ENCODE measurements at places on chromosomes 2 and 18.

DNA sequence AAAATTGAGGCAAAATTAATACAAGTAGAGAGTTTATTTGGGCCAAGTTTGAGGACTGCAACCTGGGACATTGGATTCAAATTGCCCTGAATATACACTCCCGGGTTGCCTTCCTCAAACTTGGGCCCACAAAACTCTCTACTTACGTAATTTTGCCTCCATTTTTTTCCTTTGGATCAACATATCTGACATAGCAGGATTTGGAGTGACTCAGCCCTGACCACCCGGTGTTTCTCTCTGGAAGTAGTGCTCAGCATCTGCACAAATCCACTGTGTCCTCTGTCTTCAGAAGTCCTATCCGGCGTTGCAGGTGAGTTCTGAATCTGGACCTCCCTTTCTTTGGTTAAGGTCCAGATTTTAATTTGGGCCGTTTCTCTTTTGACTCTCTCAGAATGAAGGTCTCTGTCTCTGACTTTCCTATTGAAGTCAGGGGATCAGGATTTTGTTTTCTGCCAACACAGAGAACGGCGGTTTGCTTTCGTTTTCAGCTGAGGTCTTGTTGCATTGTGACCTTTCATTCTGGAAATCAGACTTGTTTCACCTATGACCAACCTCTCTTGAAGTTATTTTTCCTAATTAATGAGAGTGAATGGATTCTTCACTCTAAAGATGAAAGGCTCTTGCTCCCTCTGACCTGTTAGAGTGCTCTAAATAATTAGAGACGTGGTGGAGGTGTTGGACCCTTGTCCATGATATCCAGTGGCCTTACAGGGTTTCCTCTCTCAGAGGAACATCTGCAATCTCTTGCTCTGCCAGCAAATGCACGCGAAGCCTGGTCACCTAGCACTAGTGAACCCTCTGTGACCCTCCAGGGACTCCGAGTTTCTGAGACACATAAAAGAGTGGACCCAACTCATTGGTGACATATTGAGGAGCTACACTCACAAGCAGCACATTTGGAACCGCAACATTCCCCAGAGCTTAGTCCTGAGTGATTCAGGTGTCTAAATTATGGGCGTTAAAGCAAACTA lies 13.6 kb downstream of the TCF23 start:
- DNase-seq: no peak

DNA sequence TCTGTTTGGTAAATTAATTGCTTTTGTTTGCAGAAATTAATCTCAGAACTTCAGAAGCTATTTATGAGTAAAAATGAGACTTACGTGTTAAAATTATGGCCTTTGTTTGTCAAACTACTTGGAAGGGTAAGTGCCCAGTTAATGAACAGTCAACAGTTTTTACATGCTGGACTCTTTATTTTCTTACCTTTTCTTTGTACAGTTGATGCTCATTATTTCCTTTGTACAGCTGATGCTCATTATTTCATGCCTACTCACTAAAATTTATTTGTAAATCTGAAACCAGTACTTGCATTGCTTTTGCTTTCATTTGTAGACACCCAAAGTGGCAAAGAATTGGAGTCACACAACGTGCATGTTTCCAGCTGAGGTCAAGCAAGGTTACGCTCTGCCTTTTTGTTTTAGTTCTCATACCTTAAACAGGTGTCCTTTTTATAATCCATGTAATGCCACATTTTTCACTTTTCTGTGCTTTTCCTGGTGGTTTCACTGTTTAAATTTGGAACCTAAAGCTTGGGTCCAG lies 13.3 kb downstream of the RIF1 start:
- no peak for DNase-seq

GRCh38 chr2:71788601-71789240 lies 335.4 kb downstream of the DYSF start:
- no peak for DNase-seq

GRCh38 chr2:120720746-120721375 lies 14.8 kb upstream of the GLI2 start:
- DNase-seq: no peak

DNA sequence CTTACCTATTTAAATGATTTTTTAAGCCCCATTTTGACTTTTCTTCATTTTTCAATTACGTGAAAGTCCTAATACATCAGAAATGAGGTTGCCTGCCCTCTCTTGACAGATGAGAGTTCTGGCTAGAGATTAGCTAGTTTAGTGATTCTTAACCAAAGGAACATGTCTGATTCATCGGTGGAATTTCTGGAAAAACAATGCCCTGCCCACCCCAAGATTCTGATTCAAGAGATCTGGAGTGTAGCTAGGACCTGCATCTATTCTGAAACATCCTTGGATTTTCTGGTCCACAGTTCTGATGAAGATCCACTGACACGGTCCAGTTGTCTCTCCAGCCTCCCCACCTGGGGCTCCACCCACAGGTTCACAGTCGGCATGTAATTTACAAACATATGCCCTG lies 111.2 kb downstream of the KLF7 start:
- DNase-seq: no peak

GRCh38 chr18:5890331-5891183 lies 4.8 kb downstream of the TMEM200C start:
- peak; percentile 33 for DNase-seq

- DNase-seq: no peak
Measured at GRCh38 chr2:12486205-12487118, 230.3 kb upstream of the TRIB2 start.

GRCh38 chr18:41553716-41554115 lies 401.3 kb upstream of the PIK3C3 start:
- no peak for DNase-seq

DNA sequence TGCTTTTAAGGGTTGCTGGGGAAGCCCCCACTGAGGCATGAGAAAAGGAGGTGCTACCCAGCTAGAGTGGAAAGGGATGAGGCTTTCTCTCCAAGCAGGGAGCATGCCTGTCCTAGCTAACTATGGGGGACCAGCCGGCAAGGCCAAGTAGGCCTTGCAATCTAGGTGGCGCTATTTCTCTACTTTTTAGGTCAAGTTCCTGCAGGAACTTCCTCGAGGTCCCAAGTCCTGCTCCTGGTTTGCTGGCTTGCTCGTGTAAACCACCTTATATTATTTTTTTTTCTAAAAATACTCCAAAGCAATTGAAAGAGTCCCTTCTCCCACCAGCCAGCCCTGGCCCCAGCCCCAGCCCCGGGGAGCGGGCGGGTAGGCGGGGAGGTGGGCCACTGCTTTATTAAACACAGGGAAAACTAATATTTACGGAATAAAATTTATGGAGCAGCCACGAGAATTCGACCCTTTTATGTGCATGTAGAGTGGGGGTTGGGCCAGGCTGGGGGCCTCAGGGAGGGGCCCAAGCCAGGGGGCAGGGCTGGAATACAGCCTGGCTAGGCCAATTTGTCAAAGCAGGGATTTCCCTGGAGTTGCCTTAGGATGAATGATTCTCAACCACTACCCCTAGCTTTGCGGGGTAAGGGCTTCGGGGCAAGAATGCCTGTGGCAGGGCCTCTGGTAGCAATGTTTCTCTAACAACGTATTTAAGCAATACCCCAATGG lies 12.8 kb upstream of the IHH start:
- DNase-seq: no peak

- no peak for DNase-seq
Measured at GRCh38 chr2:33069894-33070651, 123.3 kb downstream of the LTBP1 start.

DNA sequence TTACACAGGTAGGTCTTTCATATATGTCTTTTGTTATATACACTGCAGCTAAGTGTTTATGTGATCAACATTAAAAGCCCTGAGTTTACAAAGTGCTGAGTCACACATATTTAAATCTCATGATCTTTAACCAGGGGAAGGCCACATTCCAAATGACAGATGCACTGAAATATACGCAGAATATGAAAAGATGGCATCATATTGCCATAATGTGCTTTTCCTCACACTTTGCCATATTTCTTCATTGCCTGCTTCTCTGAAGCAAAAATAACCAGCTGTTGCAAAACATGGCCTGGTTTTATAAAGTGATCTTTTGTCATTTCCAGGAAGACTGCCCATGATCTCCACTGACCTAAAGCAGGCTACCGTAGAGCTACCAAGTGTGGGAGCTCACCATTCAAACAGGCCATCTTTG lies 93.5 kb upstream of the MAPRE2 start:
- no peak for DNase-seq

GRCh38 chr2:106965611-106966010 lies 79.6 kb upstream of the ST6GAL2 start:
- DNase-seq: no peak

- DNase-seq: no peak
Measured at GRCh38 chr2:51027968-51028367, 4.0 kb downstream of the NRXN1 start.

- peak; percentile 42 for DNase-seq
Measured at GRCh38 chr18:23237524-23238151, 102.4 kb downstream of the CABLES1 start.

GRCh38 chr18:13895505-13896033 lies 19.8 kb downstream of the MC2R start:
- DNase-seq: no peak

- no peak for DNase-seq
Measured at GRCh38 chr2:135096665-135097446, 44.8 kb downstream of the RAB3GAP1 start.

DNA sequence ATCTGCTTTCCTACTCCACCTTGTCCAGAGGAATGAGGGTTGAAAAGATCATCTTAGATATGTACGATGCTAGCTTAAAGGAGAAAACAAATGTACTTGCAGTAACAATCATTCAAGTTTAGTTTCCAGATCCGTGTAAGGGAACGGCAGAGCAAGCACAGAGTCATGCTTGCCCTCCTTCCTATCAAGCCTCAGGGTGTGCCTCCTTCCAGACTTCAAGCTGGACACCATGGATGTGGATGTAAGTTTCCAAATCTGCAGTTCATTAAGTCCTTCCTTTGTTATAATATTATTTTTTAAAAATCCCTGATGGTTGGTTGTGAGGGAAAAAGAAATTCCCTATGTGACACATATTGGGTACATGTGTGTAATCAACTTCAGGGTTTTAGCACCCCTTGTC lies 238.9 kb upstream of the NT5C1B start:
- DNase-seq: no peak

DNA sequence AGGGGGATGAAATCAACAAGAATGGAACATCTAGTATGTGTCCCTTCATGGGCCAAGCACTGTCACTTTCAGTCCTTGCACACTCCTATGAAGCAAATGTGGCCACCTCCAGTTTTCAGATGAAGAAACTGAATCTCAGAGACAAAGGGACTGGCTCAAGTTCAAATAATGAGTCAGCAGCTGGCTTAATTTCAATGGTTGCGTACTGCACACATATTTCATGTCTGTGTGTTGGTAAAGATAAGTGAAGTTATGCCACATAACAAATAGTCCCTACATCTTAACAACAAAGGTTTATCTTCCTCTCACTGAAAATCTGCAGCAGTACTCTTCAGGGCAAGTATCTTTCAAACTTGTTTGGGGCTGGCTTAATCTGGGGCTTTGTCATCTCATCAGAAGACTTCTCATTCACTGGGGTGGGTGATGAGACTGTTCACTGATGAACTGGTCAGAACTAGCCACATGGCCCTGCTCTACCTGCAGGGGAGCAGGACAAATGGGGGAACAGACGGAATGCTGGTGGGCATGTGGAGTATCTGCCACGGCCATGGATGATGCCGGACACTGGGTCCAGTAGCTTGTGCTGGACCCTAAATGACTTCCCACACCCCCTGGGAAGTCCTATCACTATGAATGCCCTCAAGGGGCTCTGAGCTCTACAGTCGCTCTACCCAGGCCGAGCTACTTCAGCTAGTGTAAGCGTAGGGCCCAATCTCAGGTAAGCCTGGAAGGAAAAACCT lies 263.2 kb downstream of the CYP26B1 start:
- no peak for DNase-seq

- DNase-seq: peak; percentile 29
Measured at GRCh38 chr18:23228102-23229061, 93.1 kb downstream of the CABLES1 start.

- DNase-seq: no peak
Measured at GRCh38 chr2:230783101-230783500, 70.5 kb downstream of the CAB39 start.

- DNase-seq: peak; percentile 70
Measured at GRCh38 chr2:29115797-29116781, 874 bp downstream of the CLIP4 start.

GRCh38 chr2:162215162-162215561 lies 28.1 kb downstream of the FAP start:
- no peak for DNase-seq

DNA sequence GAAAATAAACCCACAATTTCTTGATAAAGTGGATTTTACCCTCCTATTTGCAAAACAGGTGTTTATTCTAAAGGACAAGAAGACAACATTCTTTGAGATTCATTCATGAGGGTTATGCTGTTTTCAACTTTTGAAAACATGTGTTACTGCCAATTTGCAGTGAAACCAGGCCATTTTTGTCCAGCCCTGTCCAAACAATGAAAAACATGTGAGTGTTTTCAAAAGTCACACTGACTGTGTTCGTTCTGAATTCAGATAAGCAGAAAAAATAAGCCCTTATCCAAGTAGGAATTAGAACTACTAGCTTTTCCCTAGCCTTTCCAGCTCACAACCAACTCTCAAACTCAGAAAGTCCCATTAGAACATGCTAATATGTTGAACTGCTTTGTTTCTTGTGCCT lies 148.1 kb upstream of the PID1 start:
- DNase-seq: no peak

DNA sequence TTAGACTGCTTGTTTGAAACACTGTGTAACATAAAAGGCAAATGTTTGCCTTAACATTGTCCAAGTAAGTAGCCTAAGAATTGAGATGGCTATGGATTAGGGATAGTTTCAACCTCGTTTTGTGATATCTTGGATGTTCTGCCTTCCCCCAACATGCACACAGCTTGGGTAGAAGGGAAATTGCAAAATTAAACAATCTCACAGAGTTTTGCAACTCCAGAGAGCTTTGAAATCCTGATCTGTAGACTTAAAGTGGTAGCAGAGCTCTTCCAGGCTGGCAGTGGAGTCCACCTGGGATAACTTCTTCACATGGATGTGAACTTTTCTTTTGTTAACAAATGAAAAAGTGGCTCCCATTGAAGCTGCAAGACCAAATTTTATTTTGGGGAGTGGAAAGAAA lies 59.6 kb downstream of the CHRNA1 start:
- no peak for DNase-seq

- no peak for DNase-seq
Measured at GRCh38 chr2:164975891-164976290, 20.6 kb upstream of the SLC38A11 start.

- DNase-seq: peak; percentile 100
Measured at GRCh38 chr2:112645310-112646101, at the start of gene SLC20A1. TSS of gene SLC20A1 (plus strand) at chr2:112645939. CDS start at chr2:112646829, 890 bp downstream.

DNA sequence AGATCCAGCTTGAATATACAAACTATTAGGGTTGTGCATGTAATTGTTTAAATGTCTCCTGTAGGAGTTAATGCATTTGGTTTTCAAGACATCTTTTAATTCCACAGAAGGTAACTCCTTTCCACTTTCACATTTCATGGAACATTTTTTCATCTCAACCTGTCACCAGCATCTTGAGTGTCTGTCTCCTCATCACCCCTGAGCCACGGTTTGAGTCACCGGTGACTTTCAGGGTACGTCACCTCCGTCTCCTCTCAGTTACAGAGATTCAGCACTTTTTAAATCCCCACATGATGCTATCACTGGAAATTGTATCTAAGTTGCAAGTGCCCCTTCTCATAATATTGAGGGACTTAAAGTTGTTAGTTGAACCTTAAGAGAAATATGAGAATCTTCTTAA lies 25.3 kb downstream of the GPR55 start:
- DNase-seq: no peak

GRCh38 chr2:240325016-240326007 lies 110.2 kb upstream of the GPC1 start:
- DNase-seq: no peak

- DNase-seq: no peak
Measured at GRCh38 chr18:43405097-43405496, 127.8 kb upstream of the SYT4 start.

- DNase-seq: no peak
Measured at GRCh38 chr2:76930056-76930744, 592.0 kb downstream of the LRRTM4 start.

- no peak for DNase-seq
Measured at GRCh38 chr18:11671156-11671555, 17.9 kb upstream of the GNAL start.
